Astrocyte of the cerebellum (primary cell): ENCODE measurements at places on chromosomes 3 and 15.

- no peak for DNase-seq
These were observed 209.1 kb downstream of the NR1D2 start for GRCh38 chr3:24154013-24154695.

DNA sequence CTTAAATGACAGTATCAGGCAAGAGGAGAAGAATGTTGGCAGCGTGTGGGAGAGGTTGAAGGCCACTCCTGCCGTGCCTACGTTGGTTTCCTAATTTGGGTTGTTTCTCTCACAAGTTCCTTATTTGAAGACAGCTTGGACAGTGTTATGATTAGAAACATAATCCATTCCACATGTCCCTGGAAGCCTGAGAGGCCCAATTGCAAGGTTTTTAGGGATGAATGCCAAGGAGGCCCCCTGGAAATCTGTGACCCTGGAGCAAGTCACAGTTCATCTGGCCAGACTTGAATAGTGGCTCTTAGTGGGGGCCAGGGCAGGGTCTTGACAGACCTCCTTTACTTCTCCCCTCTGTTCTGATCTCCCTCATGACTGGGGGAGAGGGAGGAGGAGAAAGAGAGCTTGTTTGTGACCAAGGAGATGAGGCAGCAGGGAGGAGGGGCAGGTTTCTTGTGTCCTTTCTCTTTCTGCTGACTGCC lies 584.4 kb upstream of the TBL1XR1 start:
- no peak for DNase-seq

- DNase-seq = no peak
These were observed 44.5 kb downstream of the SLC24A1 start for GRCh38 chr15:65666257-65666656.

DNA sequence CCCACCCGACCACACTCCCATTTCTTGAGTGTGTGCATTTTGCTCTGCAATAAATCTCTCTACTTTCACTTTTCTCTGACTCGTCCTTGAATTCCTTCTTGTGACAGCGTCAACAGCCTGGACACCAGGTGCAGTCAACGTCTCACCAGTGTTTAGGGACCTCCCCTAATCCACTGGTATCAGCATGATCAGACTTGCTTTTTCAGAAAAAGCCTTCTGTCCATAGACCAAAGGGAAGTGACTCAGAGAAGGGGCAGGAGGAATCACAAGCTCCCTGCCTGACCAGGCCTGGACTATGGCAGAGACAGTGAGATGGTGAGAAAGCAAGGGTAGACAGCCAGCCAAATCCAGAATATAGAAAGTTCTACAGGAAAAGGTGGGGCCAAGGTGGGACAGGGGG lies 15.5 kb downstream of the CCR5 start:
- DNase-seq = no peak

DNA sequence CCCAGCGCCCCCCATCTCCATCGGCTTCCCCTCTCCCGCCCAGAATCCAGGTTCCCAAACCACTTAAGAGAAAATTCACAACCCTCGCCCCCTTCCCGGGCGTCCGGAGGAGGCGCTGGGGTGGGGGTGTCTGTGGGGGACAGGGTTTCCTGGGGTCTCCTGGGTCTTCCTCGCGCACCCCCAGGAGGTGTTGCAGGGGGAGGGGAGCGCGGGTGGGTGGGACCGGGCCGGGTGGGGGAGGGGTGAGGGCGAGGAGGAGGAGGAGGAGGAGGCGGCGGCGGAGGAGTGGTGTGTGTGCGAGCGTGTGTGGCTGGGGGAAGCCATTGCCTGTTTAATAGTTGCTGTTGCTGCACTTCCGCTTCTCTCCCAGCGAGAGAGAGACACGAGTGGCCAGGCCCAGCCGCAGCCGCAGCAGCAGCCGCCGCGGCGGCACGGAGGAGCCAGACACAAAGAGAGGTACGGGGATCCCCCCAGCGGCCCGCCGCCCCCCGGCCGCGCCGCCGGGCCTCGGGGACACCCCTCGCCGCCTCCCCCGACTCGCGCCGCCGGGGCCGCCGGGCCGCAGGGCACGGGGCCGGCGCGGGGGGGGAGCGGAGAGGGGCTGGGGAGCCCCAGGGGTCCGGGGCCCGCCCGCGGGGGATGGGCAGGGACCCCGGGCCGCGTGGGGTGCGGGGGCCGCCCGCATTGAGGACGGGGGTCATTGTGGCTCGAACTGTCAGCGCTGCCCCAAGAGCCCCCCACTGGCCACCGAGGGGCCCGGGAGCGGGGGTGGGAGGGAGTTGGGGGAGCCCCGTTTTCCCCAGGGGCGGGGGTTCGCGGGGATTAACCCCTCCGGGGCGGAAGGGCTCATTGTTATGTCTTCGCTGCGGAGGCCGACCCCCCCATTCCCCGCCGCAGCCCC lies at the start of gene UBE2E1:
Gene UBE2E1, plus strand, starts transcription at position 323 of the 901 bp plus-strand sequence. CDS start 1,315 bp downstream, outside the sequence.
- peak; percentile 40 for DNase-seq

DNA sequence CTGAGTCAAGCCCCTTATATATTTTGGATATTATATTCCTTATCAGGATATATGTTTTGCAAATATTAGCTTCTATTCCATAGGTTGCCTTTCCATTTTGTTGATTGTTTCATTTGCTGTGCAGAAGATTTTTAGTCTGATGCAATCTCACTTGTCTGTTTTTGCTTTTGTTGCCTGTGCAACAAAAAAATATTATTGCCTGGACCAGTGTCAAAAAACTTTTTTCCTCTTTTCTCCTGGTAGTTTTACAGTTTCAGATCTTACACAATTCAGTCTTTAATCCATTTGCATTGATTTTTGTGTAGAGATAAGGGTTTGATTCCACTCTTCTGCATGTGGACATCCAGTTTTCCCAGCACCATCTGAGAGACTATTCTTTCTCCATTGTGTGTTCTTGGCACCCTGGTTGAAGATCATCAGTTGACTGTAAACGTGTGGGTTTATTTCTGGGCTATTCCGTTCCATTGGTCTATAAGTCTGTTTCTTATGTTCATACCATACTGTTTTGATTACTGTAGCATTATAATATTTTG lies 228.9 kb upstream of the NR2E3 start:
- no peak for DNase-seq

GRCh38 chr15:53189860-53190259 lies 399.7 kb upstream of the ONECUT1 start:
- DNase-seq = no peak

GRCh38 chr15:29669823-29670222 lies 152.4 kb downstream of the TJP1 start:
- DNase-seq = no peak

DNA sequence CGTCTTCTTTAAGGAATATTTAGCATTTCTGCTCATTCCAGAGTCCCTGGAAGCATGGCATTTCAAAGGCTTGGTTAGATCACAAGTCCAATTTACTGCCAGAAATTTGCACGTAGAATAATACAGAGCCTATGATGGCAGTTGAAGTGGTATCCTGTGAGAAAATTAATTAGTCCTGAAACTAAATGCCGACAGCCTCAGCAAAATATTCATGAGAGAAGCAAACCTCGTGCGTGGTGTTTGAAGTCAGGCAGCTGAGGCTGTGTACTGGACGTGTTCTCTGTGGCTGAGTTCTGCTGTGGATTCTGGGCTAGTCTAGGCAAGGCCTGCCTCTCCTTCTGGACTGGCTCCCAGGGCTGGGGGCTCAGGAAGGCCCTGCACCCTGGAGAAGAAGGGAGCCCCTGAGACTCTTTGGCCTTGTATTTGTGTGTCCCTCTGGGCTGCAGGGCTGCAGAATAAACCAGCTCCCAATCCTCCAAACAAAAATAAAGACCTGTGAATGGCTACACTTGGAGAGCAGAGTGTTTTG lies 106.6 kb downstream of the APBA2 start:
- no peak for DNase-seq

- DNase-seq = no peak
These were observed 166.8 kb downstream of the IL1RAP start for GRCh38 chr3:190680691-190681090.

DNA sequence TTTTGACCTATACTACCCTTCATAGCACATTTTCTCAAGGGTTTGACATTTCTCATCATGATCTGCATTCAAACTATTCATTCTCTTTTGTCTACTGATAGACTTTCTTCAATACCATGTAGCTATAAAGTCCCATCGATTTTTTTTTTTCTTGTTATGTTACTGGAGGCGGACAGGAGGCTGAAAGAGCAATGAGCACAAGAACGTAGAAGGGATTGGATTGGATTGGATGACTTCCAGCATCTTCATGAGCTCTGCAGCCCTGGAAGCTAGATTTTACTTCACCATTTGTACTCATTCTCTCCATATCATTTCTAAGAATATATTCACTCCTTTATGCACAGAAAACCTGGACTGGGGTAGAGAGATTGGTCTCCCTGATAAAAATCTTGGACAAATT lies 43.2 kb downstream of the DUT start:
- DNase-seq = no peak

GRCh38 chr3:83729576-83729975 lies 1229.2 kb upstream of the CADM2 start:
- no peak for DNase-seq

DNA sequence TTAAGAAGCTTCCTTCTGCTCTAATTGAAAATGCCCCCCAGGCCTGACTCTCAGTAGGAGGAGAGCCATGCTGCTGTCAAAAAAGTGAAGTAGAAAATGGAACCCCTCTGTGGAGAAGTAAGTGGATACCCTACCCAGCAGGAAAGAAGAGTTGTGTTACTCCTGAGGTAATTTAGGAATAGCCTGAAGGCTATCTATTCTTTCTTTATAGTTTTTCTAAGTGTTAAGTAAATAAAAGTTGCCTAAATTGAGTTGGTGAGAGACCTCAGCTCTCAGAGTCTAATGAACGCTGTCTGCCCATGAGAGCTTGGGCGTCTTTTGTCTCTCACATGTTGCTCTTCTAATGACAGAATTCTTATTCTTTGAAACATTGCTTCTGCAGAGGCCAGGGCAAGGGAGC lies 116.2 kb downstream of the NSUN3 start:
- no peak for DNase-seq

GRCh38 chr3:45943207-45943846 lies at the start of gene CXCR6:
CXCR6 (plus strand) TSS chr3:45943464; CDS start chr3:45946482, 3,018 bp downstream.
- no peak for DNase-seq

DNA sequence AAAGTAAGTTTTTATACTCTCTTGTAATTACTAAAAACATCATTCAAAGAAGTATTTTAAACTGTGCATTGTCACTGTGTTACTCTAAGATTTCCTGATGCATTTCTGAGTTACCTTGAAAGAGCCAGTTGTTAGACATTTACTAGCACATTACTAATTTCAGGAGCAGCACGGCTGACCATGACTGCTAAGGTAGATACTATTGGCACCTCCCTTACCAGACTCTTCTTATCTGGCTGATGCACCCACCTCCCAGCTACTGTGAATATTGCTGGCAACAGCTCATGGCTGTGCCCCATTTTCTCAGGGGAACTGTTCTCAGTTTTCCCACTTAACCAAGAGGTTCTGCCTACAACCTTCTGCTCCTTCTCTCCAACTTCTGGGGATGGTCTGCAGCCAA lies 29.4 kb downstream of the COL6A5 start:
- no peak for DNase-seq

GRCh38 chr3:184899953-184900595 lies 88.1 kb downstream of the VPS8 start:
- no peak for DNase-seq

DNA sequence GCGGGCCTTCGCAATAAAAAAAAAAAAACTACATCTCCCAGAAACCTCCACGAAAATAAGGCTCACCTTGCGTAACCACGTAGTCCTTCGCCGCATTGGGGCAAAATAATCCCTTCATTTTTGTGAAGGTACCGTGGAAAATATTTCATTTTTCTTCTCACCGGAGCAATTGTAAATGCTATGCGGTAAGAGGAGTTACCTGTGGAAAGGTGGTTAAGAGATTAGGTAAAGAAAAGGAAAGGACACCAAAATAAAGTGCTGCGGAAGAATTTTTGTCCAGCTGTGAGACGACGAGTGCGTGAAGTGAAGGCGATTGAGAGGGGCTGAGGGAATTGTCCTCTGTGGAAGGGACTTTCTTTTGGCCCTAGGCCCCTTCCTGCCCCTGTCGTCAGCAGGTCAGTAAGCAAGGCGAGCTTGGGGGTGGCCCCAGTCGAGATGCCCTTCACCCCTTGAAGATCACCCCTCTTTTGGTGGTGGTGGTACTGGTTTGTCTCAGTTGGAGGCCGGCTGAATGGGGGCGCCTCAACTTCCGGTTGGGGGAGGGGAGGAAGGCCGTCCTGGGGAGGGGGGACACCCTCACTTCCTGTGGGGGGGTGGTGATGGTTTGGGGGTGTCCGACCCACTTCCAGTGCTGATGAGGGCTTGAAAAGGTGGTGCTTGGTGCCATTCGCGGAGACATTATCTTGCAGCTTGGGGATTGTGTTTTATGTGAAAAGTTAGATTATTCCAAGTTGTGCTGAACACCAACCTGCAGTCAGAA lies at the start of gene HMG20A:
Gene HMG20A, plus strand, starts transcription at position 279 of the 760 bp plus-strand sequence. CDS start 37,520 bp downstream, outside the sequence.
- DNase-seq = peak; percentile 62

DNA sequence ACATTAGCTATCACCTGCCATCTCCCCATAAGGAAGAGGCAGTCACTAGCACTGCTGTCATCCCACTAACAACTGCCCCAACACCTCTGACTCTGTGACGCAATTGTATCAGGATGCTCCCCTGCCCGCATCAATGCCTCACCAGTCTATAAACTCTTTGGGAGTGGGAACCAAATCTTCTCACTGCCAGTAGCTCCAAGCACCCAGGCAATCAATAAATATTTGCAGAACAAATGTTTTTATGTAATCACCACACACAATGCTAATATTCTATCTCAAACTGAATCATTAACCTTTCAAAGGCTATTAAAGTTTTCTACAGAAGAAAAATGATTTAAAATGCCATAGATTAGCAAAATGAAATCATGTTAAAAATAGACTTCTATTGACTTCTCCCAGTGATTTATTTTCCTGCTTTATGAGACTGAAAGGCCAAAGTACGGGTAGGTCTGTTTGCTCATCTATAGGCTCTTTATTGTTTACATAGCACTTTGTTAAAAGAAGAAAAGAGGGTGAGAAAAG lies 131.3 kb downstream of the PLD1 start:
- DNase-seq = no peak

- DNase-seq = peak; percentile 51
These were observed 32.1 kb upstream of the DENND4A start for GRCh38 chr15:65824031-65824743.

DNA sequence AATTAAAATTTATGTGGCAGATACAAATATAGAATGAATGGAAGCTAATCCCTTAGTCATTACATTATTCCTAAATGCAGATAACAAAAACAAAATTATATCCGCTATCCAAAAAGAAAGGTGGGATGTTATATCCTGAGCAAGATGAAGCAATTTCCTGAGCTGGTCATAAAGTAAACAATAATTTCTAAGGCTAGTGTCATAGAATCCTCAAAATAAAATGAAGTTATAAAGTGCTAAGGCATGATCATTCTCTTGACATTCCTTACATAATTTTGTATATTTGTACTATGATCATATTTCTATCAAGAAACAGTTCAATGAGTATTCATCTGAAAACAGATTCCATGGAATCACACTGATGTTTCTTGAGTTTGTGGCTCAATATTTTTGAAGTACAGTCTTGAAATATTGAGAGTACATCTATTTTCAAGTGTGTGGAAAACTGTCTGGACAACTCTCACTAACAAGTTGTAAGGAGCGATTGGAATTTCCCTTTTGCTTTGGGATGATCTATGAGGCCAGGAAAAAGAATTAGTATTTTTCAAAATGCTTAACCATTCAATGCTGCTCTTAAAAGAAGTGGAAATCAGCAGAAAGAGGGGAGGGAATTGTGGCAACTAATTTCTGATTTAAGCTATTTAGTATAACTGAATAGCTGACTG lies 92.4 kb downstream of the ABI3BP start:
- DNase-seq = no peak
